CD8-positive, alpha-beta memory T cell (primary cell): ENCODE measurements at places on chromosomes 3 and 15.

DNA sequence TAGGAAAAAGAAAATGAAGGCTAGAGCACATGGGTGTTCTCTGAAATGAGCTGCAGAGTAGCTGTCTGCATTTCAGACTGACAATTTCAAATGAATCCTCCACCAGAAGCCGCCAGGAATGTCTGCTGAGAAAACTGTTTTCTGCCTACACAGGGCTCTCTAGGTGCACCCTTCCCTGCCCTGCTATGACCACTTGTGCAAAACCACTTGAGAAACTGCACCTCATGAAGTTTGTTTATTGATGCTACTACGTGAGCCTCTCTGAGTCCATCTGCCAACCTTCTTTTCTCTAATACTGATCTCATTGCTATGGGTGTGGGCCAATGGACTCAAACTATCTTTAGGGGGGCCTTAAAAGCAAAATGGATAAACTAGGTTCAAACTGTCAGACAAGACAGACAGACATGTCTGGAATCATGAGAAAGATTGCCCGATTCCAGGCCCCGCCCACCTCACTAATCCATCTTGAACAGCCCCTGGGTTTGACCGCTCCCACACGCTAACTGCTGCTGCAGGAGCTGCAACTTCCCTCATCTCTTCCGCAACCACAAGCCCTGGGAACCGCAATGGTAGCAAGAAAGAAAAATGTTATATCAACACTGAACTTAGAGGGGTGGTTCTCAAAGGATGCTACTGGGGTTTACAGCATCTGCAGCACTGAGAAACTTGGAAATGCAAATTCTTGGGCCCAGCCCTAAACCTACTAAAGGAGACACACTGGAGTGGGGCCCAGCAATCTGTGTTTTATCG lies 9.0 kb upstream of the CD47 start:
- DNase-seq: peak; percentile 42

- no peak for DNase-seq
Measured at GRCh38 chr15:68658151-68658550, 79.4 kb downstream of the CORO2B start.

DNA sequence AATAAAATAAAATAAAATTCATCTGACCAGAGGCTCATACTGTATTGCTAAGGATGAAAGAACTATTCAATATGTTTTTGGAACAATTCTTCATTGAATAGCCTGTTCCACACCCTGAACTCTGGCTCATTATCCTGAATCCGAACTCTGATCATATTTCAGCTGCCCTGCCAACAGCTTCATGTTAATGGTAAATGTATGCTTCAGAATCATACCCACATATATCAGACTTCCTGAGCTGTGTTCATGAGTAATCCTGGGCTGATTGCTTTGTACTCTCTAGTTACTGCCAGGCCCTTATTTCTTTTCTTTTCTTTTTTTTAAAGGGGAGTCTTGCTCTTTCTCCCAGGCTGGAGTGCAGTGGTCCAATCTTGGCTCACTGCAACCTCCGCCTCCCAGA lies 11.8 kb downstream of the INO80 start:
- no peak for DNase-seq

- DNase-seq: no peak
Measured at GRCh38 chr3:50673931-50674330, 796 bp upstream of the DOCK3 start.

GRCh38 chr3:156171281-156172267 lies 51.2 kb downstream of the KCNAB1 start:
- no peak for DNase-seq

GRCh38 chr3:55524565-55525244 lies 37.6 kb upstream of the WNT5A start:
- no peak for DNase-seq

- no peak for DNase-seq
Measured at GRCh38 chr15:64282701-64283100, 73.3 kb downstream of the CSNK1G1 start.
